ENCODE measurements at places on chromosomes 2 and 18.

DNA sequence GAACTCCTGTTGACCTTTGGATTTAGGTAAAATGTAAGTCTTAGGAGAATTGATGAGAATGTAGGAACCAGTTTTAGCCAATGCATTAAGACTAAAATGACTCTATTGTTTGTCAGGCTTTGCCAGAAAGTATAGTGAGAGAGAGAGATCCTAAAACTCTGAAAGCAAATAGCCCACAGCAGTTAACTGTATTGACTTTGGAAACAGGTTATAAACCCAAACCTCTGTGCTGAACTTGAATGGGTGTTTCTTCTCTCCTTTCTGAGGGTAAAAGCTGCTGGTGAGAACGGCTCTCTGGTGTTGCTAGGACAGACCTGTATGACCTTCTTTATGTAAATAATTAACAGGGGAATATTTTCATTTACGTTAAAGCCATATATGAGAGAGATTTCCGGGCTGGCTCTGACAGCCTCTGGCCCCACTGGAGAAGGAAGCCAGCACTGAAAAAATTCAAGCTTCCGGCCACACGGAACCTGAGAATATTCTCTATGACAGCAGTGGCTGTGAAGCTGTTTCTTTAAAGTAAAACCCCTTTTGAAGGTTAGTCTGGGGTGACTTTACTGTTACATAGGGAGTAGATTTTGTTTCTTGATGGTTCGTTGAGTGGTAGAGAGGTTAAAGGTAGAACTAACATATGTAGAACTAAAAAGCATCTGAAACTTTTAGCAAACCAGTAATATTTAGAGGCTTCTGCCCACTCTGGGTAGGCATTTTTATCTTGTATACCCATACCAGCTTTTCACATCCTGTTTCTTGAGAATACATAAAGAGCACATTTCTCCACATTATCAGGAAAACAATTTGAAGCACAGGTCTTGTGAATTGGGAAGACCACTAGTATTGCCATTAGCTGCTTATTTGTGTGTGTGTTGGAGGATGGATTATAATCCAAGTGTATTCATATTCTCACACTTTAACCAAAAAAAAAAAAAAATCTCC, 123.8 kb downstream of the SPTBN1 start:
- no peak for DNase-seq

- no peak for DNase-seq
These were observed 56.5 kb downstream of the SLC4A5 start for GRCh38 chr2:74286725-74287124.

DNA sequence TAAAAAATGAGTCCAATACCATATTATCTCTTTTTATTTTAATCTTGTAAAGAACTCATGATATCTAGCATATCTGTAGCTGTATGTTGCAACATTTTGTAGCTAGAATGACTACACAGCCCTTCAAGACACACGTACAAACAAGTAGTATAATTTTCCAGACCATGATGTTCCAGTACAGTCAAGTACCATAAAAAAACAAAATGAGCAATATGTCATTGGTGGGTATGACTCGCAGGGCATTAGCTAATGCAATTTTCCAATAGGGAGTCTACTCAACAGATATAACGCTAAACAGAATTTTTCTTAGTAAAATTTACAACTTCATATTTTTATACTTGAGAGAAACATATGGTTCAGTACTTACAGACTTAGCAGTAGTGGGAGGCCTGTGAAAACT, 53.6 kb upstream of the UGP2 start:
- no peak for DNase-seq

GRCh38 chr2:129801575-129801974, 177.9 kb upstream of the RAB6C start:
- DNase-seq = no peak

DNA sequence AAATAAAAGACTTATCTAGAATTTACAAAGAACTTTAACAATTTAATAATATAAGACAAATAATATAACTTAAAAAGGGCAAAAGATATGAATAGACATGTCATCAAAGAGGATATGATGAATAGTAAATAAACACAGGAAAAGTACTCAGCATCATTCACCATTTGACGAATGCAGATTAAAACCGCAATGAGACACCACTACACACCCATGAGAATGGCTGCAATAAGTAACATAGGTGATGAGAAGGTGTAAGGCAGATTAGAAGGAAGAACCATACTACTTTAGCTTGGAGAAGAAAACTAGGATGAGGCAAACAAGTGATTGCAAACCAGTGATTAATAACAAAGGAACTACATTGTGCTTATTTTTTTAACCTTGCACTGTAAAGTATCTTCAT, 152.0 kb downstream of the CYRIA start:
- DNase-seq = no peak

DNA sequence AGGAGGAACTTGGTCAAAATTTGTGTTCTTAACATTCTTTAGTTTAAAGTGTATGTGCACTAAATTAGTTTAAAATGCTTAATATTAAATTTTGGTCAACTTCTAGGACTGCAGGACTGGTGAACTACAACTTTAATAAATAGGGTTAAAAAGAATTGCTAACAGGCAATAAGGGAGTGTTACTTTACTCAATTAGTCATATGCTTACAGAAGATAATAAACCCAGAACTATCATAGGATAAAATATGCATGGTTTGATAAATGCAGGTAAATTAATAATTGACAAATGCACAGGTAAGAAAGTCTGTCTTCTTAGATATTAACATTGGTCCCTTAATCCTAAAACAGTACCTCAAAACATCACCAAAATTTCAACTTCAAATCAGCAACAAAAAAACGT, 20.6 kb downstream of the FARSB start:
- no peak for DNase-seq

GRCh38 chr2:28134262-28134812, 243.8 kb downstream of the BABAM2 start:
- DNase-seq = no peak

GRCh38 chr2:227310756-227311110, 14.3 kb upstream of the MFF start:
- no peak for DNase-seq

DNA sequence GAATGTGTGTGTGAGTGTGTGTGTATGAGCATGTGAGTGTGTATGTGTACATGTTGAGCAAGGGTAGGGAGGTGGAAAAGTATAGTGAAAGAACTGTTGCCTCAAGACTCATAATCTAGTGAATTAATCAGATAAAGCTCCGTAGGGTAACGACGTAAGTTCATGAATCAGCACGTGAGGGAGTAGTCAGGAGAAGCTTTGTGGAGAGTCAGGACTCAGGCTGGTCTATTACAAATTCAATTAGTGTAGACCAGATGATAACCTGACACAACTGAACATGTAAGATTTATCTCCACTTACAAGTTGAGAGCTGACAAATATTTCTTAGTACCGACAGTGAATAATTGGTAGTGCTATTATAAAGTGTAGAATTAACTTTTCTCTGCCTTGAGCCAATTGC, 194.5 kb downstream of the RAD51AP2 start:
- DNase-seq = no peak
